ENCODE measurements at places on chromosomes 5 and 9.

DNA sequence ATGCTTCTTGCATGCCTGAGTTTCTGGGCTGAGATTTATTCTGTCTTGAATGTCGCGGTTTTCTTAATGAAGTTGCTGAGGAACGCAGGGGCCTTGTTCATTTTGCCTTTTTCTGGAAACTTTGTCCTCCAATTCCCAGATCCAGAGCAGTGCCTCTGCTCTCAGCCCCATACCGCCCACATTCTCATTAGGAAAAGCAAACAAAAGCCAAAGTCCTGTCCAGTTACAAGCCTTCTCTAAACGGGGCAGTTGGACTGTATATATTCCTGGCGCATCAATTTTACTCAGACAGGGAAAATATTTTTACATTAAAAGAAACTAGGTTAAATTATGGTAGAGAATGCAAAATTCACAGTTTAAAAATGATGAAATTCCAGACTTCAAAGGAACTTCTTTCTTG lies 1.2 kb upstream of the PSAT1 start:
- DNase-seq, result no peak

DNA sequence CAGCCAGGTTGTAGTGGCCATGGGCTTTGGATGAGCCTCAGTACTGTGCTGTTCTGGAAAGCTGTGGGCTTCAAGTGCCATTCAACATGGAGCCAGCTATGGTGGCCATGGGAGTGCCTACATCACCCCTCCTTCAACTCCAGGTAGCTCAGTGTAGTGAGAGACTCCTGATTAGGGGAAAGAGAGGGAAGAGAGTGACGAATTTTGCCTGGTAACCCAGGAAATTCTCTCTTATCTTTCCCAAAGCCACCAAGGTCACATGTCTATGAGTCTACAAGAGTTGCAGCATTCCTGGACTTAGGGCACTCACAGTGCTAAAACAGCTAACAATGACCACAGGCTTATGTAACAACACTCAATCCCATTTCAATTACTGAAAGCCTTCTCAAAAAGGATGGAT lies 81.7 kb upstream of the SPTLC1 start:
- peak; percentile 72 for DNase-seq

DNA sequence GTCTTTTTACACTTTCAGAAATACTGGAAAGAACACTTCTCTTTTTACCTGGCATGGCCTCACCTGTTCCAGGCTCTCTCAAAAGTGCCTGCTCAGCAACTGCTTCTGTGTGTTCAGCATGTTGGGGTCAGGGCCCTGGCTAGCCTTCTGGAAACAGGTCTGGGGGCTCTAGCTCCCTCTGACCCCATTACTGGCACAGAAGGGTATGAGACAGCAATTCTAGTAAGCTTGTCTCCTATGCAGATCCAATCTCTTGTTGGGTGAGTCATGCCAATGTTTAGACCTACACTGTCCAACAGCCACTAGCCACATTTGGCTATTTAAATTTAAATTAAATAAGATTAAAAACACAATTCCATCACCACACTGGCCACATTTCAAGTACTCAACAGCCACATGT lies 80.8 kb downstream of the MAPKAP1 start:
- peak; percentile 52 for DNase-seq

DNA sequence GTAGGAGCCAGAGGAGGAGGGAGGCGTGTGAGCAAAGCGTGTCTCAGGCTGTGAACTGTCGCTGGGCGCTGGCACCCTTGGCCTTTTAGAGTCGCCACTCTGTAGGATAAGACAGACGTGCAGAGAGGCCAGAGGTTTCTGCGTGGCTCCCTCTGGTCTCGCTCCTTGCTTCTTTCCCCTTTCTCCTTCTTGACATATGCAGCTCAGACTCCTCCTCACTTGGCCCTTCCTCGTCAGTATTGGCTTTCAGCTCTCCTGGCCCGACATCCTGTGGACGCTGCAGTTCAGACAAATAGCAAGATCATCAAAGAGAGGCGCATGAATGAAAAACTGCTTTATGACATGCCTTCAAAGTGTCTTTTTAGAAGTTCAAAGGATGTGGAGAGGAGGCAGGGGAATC lies 116.8 kb upstream of the SPRY4 start:
- DNase-seq, result no peak

DNA sequence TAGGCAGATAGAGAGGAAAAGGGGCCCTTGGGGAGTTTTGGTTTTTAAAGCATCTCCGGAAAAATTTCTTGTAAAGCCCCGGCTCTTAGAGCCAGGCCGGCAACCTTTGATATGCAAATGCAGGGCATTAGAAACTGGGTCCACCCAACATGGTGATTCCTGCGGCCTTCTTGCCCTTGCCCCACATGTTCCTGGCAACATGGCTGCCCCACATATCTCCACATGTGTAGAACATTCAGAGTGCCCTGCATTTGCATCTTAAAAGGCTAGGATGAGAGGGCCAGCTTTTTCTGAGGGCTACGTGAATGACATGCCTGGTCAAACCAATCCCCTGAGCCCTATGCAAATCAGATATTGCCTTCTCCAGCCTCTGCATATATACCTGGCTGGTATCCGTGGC lies 5.0 kb upstream of the SNAPC3 start:
- DNase-seq, result no peak

GRCh38 chr5:176355400-176356178 lies 6.0 kb downstream of the KIAA1191 start:
- no peak for DNase-seq

DNA sequence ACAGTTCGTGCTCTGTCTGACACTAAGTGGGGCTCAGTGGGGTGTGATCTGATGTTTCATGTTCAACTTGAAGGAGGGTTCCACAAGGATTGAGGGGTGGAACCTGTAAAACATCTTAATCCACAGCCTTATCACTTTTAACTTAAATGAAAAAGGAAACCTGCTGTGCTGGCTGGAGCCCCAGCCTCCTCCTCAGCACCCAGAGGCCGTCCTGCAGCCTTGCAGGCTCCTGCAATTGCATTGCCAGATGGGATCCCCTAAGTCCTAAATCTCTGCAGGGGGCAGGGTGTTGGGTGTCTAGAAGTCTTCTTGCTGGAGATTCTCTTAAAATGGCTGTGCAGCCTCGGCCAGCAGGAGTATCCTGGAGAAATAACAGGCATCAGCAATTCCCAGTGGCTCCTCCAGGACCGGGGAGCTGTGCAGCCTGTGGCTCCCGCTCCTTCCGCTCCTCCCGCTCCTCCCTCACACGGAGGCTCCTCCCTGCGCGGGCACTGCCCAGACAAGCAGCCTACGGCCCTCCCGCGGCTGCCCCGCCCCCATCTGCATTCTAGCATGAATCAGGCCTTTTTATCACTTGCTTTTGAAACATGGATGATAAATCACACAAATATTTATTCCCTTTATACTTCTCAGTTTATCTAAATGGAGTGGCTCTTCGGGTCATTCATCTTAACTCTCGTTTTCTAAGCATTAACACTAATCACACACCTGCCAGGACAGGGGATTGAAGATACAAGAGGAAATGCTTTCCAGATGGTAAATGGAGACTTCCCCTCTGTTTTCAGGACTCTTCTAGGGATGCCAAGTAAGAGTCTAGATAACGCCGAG lies 131.0 kb downstream of the ADAMTS16 start:
- DNase-seq, result peak; percentile 75

DNA sequence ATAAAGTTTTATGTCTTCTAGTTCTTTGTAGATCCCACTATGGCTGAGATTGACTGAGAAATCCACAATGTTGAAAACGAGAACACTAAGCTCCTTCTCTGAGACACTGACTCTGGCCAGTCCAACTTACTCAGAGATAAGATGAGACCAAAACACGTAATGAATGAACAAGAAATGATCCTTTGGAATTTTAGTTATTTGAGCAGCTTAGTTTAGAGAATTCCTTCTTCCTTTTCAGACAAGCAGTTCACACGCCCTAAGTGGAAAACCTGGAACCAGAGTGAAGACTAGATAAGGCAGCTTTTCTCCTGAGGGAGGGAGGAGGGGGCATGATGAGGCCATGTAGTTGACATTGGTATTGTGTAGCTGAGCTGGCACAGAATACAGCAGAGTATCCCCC lies 139.6 kb downstream of the GABRB2 start:
- no peak for DNase-seq

GRCh38 chr5:87899208-87899661 lies 369.4 kb downstream of the TMEM161B start:
- peak; percentile 90 for DNase-seq
